ENCODE measurements at places on chromosomes 2 and 18. TPM values are rescaled to one million over a fixed set of nuclear protein-coding genes. Genes with fewer than 3 reads are reported as not detected.

The SERPINB11 gene
- total RNA-seq, result not detected

The POTEF gene
- total RNA-seq, result not detected

DNA sequence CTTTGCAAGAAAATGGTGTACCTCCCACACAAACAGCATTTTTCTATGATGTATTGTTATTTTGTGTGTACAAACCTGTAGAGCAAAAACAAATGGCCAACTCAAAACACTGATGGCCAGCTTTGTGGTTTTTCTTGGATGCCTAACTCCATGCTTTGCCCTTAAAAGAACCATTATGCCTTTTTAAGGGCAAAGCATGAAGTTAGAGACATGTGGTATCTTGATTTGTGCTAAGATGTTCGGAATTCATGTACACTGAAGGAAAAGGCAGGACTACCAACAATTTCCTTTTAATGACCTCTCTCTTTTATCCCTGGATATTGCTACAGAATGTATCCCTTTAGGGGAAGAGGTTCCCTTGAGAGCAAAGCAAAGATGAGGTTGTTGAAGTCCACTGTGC lies 273.6 kb downstream of the SCG2 start:
- no peak for DNase-seq

DNA sequence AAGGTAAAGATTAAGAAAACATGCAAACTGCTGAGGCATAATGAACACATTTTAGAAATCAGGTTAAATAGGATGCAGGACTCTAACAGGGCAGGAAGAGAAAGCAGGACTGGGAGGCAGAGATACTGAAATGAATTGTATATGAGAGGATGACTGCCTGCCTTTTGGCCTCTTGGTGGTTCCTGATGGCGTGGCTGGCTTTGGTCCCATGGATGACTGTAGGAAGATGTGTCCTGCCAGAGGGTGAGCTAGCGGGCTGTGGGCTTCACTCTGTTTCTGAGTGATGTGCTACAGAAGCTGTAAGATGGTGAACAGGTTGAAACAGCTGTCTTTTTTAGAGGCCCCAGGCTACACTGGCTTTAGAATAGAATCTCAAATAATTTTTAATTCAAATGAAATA lies 517.0 kb downstream of the SLC4A3 start:
- no peak for DNase-seq

DNA sequence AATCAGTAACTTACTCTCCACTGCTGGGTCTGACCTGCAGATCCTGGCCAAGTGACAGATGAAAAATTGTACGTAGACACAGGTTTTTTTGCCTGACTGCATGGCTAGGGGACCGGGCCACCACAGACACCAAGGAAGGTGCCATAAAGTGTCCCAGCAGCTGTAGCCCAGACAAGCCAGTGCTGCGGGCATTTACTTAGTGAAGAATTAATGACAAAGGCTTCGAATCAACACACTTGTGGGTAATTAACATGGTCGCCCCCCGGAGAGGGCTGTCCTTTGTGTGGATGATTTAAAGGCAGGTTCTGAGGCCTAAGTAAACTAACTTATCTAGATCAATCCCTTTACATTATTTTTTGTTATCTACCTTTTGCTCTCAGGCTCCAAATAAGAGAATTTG lies 1709.1 kb upstream of the LRRTM1 start:
- no peak for DNase-seq

- no peak for DNase-seq
Measured at GRCh38 chr2:236511266-236511665, 58.4 kb upstream of the ACKR3 start.

DNA sequence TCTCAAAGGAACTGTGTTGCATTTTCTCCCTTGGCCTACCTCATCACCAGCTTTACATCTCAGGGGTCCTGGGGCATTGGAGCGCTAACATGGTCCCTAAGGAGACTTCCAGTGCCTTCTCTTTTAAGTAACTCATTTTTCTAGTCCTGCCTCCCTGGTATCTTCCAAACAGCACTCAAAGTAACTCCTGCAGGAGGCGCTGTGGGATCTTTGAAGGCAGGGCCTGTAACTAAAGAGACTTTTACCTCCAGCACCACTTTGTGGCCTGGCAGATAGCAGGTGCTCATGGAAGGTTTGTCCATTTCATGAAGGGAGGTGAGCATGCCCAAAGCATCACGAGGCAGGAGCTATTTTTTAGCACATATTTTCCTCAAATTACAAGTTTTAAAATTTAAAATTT lies 411.0 kb upstream of the GYPC start:
- peak; percentile 50 for DNase-seq

The HOXD13 gene
- total RNA-seq, result not detected

GRCh38 chr2:144738749-144739148 lies 218.8 kb upstream of the ZEB2 start:
- DNase-seq, result no peak

The RTP5 gene
- not detected for total RNA-seq

- DNase-seq, result no peak
Measured at GRCh38 chr2:68420254-68420910, 46.7 kb downstream of the FBXO48 start.

The GRP gene
- total RNA-seq, result not detected

Measured in Right ventricle myocardium superior (tissue), 1 donor.